Skeletal muscle cell (primary cell): ENCODE measurements at places on chromosomes 1 and 21.

GRCh38 chr21:34703571-34703970 lies 34.8 kb downstream of the CLIC6 start:
- no peak for DNase-seq

DNA sequence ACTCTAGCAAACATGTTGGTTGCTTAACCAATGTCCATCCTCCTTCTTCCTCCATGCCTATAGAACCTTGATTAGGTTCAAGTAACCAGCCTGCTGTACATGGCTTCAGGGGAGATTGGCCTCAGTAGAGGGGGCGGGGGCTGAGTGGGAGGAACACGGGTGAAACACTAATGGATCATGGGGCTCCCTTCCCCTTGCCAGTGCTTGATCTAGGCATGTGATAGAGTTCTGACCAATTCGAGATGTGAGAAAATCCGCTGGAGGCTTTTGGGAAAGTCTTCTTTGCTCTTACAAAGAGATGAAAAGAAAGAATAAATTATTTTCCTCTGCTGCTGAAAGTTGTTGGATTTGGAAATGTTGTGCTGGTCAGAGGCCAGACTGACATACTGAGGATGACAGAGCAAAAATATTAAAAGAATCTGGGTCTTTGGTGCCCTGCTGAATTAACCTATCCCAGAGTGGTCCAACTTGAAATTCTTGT lies 5.2 kb upstream of the OTUD7B start:
- no peak for DNase-seq

DNA sequence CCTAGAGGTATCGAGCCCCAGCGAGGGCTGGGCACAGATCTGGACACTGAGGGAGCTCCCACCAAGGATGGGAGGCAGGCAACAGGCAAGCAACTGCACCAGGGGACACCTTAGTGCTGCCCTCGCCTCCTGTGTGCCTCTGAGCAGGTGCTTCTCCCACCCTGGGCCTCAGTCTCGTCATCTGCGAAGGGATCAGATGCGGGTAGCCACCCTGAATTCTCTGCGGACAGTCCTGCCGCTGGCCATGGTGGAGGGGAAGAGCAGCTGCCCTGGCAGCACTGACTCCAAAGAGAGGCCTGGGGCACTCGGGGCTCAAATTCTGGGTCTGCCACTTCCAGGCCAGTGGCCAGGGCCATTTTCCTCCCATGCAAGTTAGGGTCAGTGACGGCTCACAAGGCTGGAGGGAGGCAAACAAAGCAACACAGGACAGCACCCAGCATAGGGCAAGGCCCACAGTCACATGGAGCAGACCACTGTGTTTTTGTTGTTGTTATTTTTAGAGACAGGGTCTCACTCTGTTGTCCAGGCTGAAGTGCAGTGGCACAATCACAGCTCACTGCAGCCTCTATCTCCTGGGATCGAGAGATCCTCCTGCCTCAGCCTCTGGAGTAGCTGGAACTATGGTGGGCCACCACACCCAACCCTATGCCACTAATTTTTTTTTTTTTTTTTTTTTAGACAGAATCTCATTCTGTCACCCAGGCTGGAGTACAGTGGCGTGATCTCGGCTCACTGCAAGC lies 7.1 kb upstream of the SDC3 start:
- no peak for DNase-seq

DNA sequence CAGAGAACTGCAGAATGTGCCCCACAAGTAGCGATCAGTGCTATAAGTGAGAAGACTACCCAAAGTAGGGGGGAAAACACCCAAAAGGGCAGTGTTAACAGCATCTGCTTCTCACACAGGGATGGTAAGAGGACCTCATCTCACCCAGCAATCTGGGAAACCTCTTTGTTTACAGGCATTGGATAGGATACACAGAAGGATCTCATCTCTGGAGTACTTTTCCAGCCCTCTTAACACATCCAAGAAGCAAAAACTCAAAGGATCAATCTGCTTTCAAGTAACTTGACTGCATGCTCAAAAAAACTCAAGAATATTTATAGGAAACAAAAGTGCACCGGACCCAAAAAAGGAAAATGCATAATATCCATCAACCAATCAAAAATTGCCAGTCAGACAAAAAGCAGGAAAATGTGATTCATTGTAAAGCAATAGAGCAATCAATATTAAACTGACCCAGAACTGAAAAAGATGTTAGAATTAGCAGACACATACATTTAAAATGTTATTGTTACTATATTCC lies 311.0 kb upstream of the CXADR start:
- no peak for DNase-seq

GRCh38 chr1:203126866-203127665 lies 460 bp upstream of the ADORA1 start:
- no peak for DNase-seq

- no peak for DNase-seq
Observed at GRCh38 chr1:9126511-9126910, 2.4 kb downstream of the GPR157 start.

- no peak for DNase-seq
Observed at GRCh38 chr1:79693441-79694114, 687.0 kb upstream of the ADGRL4 start.

GRCh38 chr21:25462517-25462971 lies 144.7 kb downstream of the MRPL39 start:
- no peak for DNase-seq

GRCh38 chr1:25784575-25785051 lies 15.4 kb upstream of the SELENON start:
- no peak for DNase-seq

- DNase-seq: peak; percentile 58
Observed at GRCh38 chr1:32031578-32032274, 18.1 kb downstream of the KHDRBS1 start.

DNA sequence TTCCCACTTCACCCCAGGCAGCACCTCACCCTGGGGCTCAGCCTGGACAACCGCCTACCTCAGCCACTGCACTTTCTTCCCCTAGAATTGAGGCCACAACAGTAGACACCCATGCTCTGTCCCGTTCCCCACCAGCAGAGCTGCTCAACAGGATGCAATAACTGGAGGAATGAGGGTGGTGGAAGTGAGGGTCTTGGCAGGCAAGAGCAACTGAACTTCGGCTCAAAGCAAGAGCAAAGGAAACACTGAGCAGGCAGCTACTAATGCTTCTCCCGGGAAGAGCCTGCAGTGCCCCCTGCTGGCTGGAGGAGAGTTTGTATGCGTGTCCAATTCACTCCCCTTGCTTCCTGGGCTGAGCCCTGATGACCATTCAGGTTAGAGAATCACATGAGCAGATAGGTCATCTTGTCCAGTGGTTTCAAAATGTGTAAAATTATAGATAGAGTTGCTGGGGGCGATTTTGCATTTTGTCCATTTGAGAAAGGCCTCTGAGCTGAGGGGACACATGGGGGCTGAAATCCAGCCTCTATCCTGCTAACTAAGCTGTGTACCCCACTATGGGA lies 13.9 kb downstream of the NT5C1A start:
- no peak for DNase-seq

- no peak for DNase-seq
Observed at GRCh38 chr1:63866084-63866483, 92.3 kb downstream of the ROR1 start.

GRCh38 chr1:41645062-41645461 lies 160.6 kb upstream of the EDN2 start:
- DNase-seq: no peak

GRCh38 chr1:25676488-25676887 lies 59.9 kb downstream of the MAN1C1 start:
- DNase-seq: no peak

DNA sequence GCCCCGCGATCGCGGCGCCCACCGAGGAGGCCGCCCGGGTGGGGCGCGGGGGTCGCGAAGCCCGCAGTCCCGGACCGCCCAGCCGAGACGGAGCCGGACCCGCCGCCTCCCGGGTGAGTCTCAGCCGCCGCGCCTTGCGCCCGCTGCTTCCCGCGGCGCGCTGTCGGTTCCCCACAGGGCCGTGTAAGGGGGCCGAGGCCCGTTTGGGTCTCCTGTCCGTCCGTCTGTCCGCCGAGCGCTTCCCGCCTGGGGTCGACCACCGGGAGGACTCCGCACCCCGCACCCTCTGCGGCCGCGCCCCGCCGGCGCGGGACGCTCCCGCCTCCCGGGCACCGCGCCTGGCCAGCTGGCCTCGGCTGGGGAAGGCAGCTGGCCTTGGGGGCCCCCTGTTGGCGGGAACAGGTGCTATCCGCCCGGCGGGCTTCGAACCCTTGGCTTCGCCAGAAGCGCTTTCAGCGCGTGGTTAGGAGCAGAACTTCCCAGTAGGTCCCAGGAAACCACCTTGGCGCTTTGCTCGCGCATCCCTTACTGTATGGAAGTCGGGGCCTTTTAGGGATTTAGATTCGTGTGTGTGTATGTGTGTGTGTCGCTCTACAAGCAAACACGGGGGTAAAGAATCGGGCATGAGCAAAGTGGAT lies 414 bp downstream of the TMEM51 start:
- no peak for DNase-seq

- no peak for DNase-seq
Observed at GRCh38 chr1:111861523-111861922, 105.8 kb downstream of the DDX20 start.

- DNase-seq: no peak
Observed at GRCh38 chr21:36915014-36915695, 51.3 kb downstream of the HLCS start.

GRCh38 chr1:114453361-114453784 lies 57.6 kb downstream of the TRIM33 start:
- no peak for DNase-seq

DNA sequence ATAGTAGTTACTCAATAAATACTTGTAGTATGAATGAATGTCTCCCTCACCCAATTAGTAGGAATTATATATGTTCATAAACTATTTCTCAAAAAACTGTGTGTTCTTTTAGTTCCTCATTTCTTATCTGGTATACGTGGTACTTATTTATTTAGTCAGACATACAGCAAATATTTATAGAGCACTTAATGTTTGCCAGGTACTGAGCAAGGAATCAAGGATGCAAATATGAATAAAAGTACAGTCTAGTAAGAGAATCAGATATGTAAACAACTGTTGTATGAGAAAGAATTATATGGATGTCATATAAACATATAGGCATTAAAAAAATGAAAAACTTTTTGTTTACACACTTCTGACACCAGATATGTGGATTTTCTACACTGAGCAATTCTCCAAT lies 58.5 kb downstream of the ATF6 start:
- no peak for DNase-seq

DNA sequence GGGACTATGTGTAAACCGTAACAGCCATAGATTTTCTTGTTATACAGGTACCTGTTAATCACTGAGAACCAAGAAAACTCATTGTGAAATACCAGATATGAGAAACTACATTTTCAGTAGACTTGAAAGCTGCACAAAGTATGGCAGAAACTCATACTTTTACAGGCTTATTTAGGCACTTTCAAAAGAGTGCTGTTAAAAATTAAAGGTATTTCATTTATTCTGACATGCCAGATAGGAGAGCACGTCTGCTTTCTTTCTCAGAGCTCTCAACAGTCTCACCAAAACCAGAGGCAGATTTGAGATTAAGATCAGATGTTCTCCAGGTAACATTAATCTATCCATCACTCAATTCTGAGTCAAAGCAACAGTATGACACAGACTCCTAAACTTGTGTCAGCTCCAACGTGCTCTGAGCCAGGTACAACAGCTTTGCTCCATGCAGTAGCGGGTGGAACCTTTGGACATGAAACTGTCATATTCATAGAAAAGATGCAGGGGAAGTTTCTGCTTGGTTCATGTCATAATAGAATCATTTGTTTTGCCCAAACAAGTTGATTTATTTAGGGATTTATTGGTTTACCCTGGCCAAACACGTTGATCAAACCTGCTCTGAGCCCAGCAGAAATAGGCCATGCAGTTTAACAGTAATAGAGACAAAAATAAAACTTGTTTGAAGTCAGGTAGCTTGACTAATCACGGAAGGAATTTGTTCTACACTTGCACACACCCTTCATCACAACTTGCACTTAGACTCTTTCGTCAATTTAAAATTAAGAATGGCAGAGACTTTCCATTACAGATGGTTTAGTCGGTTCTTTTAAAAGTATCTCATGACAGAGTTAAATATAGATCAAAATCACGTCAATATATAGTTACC lies 20.8 kb upstream of the TSNAX start:
- DNase-seq: no peak

- DNase-seq: no peak
Observed at GRCh38 chr1:248804771-248805681, 20.7 kb downstream of the SH3BP5L start.

DNA sequence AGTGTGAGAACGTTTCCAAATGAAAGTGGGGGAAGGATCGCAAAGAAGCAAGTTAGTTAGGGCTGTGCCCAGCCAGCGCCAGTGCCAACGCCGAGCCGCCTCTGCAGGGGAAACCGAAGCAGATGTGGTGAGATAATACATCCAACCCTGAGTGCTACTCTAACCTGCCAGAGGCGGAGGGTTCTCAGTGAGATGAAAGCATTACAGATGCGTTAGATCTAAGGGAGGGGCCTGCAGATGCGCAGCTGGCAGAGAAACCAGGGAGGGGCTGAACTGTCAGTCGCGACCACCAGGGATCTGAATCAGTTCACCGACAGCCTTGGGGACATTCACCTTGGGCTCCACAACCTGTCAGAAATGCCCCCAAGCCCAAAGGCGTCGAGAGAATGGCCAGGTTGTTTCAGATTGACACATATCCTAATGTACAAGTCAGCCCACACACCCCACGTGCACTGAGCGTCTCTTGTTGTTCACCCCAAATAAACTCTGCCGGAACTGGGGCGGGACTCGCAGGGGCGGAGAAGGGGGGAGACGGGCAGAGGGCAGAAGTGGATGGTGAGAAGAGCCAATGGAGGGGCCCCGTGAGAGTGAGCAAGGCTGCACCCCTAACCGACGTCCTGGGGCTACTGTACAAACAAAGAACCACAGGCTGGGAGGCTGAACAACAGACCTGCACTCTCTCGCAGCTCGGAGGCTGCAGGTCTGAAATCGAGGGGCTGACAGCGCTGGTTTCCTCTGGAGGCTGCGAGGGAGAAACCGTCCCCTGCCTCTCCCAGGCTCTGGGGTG lies 8.7 kb upstream of the UMODL1 start:
- DNase-seq: no peak

DNA sequence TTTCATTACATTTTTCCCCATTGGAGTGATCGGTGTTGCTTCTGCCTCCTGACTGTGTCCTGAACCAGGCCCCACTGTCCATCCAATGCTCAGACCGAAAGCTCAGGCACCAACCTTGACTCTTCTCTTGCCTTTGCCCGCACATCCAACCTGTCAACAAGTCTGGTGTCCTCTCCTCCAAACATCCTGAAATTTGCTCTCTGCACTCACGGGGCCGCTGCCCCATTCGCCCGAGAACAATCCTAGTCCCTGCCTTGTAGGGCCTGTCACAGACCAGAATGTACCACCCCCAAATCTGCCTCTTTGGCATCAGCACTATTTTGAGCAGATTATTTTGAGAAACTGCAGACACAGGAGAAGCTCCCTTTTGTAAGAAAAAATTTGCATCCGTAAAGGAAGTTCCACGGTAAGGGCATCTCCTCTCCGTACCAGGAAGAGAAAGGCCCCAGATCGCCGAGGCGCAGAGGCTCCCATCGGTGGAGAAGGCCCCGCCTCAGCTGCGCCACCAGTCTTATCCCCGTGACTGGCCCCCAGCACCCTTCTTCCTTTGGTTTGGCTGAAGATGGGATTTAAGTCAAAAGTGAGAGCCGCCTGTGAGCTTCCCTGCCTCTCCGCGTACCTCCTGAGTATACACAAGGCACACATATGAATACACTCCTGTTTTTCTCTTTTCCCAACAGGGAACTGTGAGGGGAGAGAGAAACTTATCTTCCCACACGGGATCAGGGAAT lies 7.1 kb downstream of the MORN1 start:
- no peak for DNase-seq
